C1 segment of cervical spinal cord (tissue), 14 donors: ENCODE measurements at places on chromosomes 6 and 20.

GRCh38 chr6:2141644-2142290, 103.6 kb downstream of the GMDS start:
- DNase-seq = no peak

- no peak for DNase-seq
These were observed 19.0 kb upstream of the TFAP2C start for GRCh38 chr20:56610098-56610497.

DNA sequence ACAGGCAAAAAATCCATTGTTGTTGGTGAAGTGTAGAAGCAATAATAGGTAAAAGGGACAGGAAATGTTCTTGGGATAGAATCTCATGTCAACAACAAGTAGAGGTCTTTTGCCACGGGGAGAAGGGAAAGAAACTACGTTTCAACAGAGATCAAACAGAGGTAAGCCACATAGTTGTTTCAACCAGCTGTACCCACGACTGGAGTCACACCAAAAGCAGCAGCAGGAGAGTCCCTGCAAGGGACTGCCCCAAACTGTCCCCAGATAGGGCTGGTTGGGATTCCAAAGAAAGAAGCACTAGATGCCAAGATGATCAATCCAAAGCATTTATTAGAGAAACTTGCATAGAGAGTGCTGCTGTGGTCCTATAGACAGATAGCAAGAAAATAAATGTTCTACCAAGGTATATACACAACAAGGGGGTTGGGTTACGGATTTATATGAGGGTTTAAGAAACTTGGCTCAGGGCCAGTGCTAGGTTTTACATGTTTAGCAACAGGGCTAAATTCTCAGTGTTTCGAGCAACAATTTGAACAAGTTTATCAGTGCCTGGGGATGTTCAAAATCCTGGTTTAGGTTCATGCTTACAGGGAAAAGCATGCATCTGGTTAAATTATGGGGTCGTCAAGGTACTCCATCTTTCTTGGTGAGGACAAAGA, 466.5 kb downstream of the MMUT start:
- DNase-seq = no peak

DNA sequence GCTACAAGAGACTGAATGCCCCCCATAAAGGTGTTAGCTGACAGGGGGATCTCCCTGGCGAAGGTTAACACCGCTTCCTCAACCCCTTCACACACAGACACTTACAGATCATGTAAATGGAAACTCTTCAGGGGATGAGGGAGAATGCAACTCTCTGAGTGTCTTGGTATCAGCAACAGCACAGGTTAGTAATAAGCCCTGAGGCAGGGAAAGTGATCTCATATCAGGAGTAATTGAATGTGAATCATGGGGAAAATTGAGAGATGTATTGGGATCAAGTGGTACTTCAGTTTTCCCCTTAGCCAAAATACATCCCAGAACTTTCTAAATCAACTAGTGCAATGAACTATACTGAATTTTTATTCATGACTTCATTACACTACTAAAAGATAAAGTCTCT, 23.8 kb downstream of the OR2J3 start:
- DNase-seq = no peak

DNA sequence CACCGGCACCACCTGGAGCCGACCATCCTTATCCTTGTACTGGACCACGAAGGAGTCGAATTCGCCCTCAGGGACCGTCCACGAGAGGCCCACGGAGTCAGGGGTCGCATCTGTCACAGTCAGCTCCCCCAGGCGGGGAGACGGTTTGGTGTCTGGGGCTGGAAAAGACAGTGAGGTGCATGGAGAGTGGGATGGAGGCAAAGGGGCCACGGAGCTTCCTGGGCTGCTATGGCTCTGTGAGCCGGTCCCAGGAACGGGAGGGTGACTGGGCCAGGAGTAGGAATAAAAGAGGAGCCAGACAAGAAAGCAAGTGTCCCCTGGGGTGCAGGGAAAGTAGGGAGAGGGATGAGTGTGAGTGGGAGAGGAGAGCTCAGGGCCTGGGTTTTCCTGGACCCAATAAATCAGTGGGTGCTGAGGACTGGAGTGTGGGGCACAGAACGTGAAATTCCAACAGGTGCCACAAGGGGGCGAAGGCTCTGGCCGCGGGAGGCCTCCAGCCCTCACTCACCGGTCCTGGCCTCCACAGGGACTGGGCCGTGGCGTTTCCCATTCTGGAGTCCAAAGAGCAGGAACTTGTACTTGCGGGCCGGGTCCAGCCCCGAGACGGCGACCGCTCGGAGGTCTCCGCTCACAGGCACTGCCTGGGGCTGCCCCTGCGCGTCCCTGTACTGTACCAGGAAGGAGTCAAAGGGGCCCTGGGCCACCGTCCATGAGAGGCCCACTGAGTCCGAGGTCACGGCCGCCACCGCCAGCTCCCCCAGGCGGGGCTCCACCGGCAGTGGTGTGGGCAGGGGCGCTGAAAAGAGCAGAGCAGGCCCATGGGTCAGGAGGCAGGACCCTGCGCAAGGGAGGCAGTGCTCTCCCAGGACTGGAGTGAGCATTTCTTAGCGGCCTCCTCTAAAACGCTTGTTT, 9.9 kb downstream of the CYP21A2 start:
- no peak for DNase-seq

DNA sequence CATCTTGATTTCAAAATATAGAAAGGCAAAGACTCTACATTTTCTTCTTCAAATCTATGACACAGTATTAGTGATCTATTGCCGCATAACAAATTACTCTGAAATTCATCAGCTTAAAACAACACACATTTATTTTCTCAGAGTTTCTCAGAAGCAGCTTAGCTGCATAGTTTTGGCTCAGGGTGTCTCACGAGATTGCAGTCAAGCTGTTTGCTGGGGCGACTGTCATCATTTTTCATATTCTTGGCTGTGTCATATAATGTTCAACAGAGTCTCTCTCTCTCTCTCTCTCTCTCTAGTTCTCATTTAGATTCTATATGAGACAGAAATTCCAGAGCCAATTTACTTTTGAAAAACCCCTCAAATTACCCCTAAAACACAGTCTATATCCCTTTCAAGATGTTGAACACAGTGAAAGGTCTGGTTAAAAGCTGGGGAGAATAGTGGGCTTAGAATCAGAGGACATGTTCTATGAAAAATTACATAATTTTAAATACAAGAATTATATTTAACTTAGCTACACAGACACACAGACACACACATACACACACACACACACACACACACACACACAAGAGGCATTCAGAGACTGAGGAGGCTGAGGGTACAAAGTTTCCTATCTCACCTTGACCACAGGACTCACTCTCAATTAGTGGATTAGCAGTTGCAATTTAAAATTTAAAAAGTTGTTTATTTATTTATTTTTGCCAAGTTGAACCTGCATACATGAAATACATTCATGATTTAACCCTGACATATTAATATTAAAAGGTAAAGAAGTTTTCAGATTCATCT, 86.7 kb downstream of the MKKS start:
- DNase-seq = no peak

DNA sequence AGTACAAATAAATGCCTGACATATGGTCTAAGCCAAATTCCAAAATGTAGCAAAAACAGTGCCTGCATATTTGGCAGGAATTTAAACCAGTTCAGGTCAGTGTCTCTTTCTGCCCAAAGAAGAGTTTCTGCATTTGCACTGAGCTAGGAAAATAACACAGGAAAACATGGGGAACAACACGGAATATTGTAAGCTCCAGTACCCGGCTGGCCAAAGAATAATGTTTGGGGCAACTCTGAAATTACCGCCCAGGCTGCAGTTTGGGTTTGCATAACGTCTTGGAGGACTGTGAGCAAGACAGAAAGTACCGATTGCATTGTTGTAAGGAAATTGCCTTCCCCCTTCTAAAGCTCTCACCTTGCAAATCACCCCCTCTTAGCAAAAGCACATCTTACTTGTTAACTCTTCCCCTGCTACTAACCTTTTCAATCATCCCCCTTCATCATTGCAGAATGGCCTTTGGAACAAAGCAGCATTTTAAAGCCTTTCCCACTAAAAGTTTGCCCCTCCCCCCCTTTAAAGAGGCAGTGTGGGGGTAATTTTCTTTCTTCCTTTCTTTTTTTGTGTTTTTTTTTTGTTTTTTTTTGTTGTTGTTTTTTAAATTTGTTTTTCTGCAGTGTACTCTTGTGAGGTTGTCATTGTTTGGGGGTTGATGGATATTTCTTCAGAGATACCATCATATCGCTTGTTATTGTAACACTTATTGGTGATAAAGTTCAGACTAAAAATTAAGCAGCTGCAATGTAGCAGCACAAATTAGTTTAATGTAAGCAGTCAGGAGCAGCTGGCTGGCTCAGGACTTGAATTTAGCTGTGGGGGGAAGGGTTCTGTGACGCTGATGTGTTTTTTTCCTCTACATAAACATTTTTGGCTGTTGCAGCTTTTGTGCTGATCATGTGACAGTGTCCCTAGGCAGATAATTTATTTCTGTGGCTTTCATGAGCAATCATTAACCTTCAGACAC, 100.0 kb upstream of the CITED2 start:
- no peak for DNase-seq

DNA sequence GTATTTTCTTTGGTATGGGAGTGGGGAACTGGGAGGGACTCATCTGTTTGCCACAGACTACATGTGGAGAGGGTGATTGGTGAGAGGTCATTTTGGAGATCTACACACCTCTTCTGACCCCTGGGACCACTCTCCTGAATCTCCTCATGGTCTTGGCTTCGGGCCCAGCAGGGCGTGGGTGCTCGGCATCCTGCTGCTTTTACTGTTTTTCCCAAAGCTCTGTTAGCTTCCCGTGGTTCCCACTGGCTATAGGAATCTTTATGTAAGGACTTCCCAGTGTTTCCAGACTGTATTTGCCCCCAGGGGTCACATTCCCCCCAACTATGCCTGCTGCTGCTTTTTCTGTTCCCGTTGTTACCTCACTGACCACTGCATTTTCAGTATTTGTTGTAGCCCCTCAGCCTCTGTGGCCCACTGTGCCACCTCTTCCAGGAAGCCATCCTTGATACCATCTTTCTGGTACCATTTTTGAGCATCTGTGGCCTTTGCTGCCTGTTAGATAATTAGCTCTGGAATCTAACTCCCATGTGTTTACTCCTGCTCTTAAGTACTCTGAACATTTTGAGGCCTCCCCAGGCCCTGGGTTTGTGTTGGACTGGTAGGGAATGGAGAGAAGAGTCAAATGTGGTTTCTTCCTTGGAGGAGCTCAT, 14.9 kb downstream of the PLCG1 start:
- DNase-seq = no peak

DNA sequence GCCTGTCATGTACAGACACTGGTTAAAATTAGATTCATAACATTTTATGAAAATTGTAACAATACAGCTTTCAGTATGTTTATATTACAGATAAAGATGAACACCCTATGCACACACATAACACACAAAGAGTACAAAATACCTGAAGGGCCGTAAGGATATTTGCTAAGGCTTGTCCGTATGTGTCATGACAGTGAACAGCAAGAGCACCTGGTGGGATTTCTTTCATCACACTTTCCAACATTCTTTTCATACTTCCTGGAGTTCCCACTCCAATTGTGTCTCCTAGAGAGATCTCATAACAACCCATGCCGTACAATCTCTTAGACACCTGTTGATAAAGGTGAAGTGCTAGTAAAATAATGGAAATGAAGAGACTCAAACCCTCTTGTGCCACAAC, 83.7 kb downstream of the HMGCLL1 start:
- no peak for DNase-seq

GRCh38 chr20:3547906-3548305, 77.1 kb downstream of the ATRN start:
- no peak for DNase-seq

GRCh38 chr6:18350271-18350670, 36.9 kb upstream of the RNF144B start:
- DNase-seq = no peak

DNA sequence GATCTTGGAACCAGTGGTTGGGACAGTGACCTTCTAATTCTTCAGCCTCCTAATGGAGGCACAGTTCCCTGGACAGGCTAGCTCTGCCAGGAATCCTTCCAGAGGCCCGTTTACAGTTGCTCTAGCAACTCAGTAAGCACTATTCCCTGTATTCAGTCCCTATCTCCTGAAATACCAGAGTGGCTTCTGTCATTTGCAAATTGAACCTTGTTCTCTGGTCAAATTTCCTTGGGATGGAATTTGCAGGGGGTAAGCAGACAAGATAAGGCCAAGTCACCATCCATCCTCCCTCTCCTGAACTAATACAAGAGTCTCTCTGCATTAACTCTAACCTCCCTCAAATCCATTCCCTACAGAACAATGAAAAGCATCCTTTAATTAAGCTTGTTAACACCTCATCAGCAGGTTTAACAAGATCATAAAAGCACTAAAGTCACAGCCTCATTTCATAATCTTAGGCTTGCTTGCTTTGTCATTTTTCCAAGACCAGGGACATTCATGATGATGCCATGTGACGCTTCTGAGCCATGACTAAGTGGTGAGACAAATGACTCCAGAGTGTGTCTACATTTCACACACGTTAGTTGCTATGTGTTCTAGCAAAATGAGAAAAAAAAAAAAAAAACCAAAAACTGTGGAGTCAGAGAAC, 37.1 kb downstream of the SLC22A23 start:
- DNase-seq = no peak

GRCh38 chr6:56689663-56690062, 47.0 kb upstream of the DST start:
- no peak for DNase-seq

- no peak for DNase-seq
These were observed 91.0 kb downstream of the UNC5CL start for GRCh38 chr6:40947876-40948526.

- no peak for DNase-seq
These were observed 1.7 kb upstream of the NKX2-4 start for GRCh38 chr20:21399005-21399475.

GRCh38 chr20:32004963-32005362, 5.3 kb upstream of the CCM2L start:
- no peak for DNase-seq

GRCh38 chr6:159913375-159913774, 22.6 kb downstream of the MAS1 start:
- DNase-seq = no peak

DNA sequence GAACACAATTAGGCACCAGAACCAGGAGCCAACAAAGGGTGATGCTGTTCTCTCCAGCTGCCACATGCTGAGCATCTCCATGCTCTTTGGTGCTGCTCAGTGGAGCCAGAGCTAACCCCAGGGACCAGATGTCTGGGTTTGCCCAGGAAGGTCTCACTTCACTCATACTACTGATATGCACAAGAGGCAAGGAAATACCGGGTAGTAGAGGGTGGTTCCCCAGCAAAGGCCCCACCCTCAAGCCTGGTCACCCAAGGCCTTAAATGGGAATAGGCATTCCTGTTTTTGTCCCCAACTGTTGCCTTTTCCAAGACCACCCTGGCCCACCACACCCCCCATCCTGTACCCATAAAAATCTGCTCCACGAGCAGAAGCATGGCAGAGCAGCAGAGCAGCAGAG, 204.5 kb upstream of the TAB2 start:
- no peak for DNase-seq

DNA sequence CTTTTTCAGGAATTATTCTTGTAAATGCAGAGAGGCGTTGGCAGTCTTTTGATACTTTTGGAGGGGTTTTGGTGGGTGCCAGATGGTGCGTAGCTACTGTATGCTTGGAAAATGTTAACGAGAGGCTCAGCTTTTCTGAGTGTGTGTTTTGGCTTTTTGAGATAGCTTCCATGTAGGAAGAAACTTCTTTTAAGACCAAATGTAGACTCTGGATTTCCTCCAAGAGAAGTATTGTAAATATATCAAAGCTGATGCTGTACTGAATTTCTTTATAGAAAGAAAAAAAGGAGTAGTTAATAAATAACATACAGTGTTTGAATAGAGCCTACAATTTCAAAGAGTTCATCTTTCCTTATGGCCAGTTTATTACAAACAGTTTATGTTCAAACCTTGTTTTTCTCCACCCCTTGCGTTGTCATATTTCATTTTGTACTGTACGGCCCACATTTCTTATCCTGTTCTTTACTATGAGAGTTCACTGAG, 16.7 kb downstream of the TIAM2 start:
- DNase-seq = no peak

GRCh38 chr20:44211177-44212039, 837 bp upstream of the OSER1 start:
- no peak for DNase-seq
